ENCODE measurements at places on chromosomes 3 and 15. TPM values are rescaled to one million over a fixed set of nuclear protein-coding genes. Genes with fewer than 3 reads are reported as not detected.

The MYZAP gene
- 1.6 TPM for total RNA-seq

The HHLA2 gene
- not detected for total RNA-seq

The GOLGA6D gene
- total RNA-seq, result not detected

The ABCF3 gene
- total RNA-seq, result 57.7 TPM

The OR4F15 gene
- total RNA-seq, result 0.12 TPM

The LHFPL4 gene
- not detected for total RNA-seq

The LSAMP gene
- 1.00 TPM for total RNA-seq

The RASGRP1 gene
- total RNA-seq, result 0.22 TPM

The TMC3 gene
- total RNA-seq, result not detected

The CFAP92 gene
- not detected for total RNA-seq

The RBP2 gene
- not detected for total RNA-seq

The LMLN gene
- total RNA-seq, result 10.0 TPM

The FSTL1 gene
- total RNA-seq, result 921 TPM

The LRRC31 gene
- total RNA-seq, result not detected

The TMCO5A gene
- not detected for total RNA-seq

The SMARCC1 gene
- 33.7 TPM for total RNA-seq

The TMCC1 gene
- total RNA-seq, result 11.0 TPM

The PLSCR5 gene
- not detected for total RNA-seq

The KBTBD8 gene
- 4.0 TPM for total RNA-seq

The KCNAB1 gene
- not detected for total RNA-seq

The HPS3 gene
- total RNA-seq, result 42.0 TPM

The AP3B2 gene
- total RNA-seq, result 0.22 TPM

The HYAL2 gene
- 65.6 TPM for total RNA-seq

The CLDN1 gene
- 0.55 TPM for total RNA-seq

The LNP1 gene
- 5.8 TPM for total RNA-seq

The CYP8B1 gene
- not detected for total RNA-seq

The DPPA2 gene
- total RNA-seq, result not detected

The GRK7 gene
- total RNA-seq, result under 0.01 TPM

The ACAN gene
- total RNA-seq, result 3.0 TPM

The EPHB3 gene
- 8.5 TPM for total RNA-seq

The RARRES1 gene
- 26.2 TPM for total RNA-seq

The TEX9 gene
- 3.1 TPM for total RNA-seq

The SOX14 gene
- total RNA-seq, result not detected

The CLDN16 gene
- not detected for total RNA-seq

The NR2E3 gene
- 0.25 TPM for total RNA-seq

The CPLX3 gene
- total RNA-seq, result not detected

The GOLGA6L10 gene
- 0.11 TPM for total RNA-seq

The PCOLCE2 gene
- 25.4 TPM for total RNA-seq

The ATP11B gene
- 74.8 TPM for total RNA-seq

The CCRL2 gene
- 0.62 TPM for total RNA-seq

The ISLR gene
- total RNA-seq, result 39.7 TPM

The PARP3 gene
- total RNA-seq, result 17.6 TPM

The SERINC4 gene
- not detected for total RNA-seq

The UPK1B gene
- not detected for total RNA-seq

The ROBO2 gene
- total RNA-seq, result 0.37 TPM

The ITIH4 gene
- 0.66 TPM for total RNA-seq

The LSG1 gene
- total RNA-seq, result 36.6 TPM

The SNAP23 gene
- total RNA-seq, result 67.5 TPM

The BCL2A1 gene
- total RNA-seq, result 4.9 TPM

The PLCL2 gene
- 10.6 TPM for total RNA-seq

The SMCO1 gene
- total RNA-seq, result not detected

The MCCC1 gene
- total RNA-seq, result 23.5 TPM

The PLA2G4B gene
- 1.2 TPM for total RNA-seq

The TIGIT gene
- not detected for total RNA-seq

The DUOX1 gene
- total RNA-seq, result not detected

The IFT57 gene
- 79.2 TPM for total RNA-seq
